ENCODE measurements at places on chromosomes 1 and 21. TPM values are rescaled to one million over a fixed set of nuclear protein-coding genes. Genes with fewer than 3 reads are reported as not detected.

ARHGEF16 gene
- 34.7 TPM for total RNA-seq

SKI gene
- total RNA-seq = 29.2 TPM

C1orf105 gene
- not detected for total RNA-seq

NBPF4 gene
- not detected for total RNA-seq

GRCh38 chr1:154490317-154490716 is 11.7 kb upstream of the TDRD10 start:
- no peak for DNase-seq

DNA sequence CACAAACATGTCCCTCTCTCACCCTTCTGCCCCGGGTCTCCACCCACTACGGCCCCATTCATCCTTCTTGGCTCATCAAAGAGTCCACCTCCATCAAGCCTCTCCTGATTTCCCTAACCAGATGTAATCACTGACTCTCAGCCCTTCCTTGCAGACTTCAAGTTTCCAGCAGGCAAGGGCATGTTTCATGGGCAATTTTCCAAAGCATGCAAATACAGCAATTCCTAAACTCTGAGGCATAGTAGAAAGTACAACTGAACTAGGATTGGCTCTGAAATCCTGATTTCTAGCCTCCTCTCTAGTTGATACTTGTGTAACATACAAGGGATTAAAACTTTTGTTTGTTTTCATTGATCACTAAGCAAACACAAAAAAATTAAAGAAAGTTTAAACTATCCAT is 109.1 kb upstream of the GADD45A start:
- DNase-seq = no peak

DNA sequence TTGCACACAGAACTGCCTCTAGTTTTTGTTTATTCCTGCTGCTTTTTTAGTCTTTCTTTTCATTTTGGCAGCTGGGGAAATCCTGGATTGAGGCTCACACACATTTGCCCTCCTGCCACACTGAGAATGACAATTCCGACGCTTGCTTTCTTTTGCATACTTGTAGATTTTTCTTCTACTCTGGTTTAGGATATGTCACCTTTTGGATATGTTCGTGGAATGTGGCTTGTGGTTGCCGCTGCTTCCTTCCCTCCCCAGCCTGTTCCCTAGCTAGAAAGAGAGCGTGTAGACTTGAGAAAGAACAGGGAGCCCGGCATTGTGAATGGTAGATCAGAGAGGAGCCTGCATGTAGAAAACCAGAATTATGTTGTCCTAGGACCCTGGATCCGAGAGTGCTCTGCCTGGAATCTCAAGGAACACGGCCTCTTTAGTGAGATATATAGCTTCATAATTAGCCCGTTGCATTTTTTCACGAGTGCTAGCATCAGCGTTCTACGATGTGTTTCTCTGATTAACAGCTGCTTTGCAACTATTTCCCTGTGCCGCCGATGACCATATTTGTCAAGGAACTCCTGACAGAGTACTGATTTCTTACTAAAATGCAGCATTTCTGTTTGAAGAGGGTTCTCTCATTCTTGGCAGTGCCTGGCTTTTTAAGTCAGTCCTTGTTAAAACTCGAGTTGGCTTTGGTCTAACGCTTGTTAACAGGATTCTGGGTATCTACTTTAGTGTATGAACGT is 56.2 kb downstream of the PEX14 start:
- DNase-seq = no peak

DNA sequence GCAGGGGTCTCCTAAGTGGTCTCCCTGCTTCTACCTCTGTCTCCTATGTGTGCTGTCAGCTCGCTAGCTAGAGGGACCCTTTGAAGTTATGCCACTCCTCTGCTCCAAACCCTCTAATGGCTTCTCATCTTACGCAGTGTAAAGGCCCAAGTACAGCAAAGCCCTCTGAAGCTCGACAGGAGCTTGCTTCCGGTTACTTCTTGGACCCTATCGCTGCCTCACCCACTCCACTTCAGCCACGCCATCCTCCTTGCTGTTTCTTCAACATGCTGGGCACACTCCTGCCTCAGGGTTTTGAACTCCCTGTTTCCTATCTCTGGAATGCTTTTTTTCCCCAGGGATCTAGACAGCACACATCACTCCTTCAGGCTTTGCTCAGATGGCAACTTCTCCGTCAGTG is 102.3 kb upstream of the F3 start:
- no peak for DNase-seq

DNA sequence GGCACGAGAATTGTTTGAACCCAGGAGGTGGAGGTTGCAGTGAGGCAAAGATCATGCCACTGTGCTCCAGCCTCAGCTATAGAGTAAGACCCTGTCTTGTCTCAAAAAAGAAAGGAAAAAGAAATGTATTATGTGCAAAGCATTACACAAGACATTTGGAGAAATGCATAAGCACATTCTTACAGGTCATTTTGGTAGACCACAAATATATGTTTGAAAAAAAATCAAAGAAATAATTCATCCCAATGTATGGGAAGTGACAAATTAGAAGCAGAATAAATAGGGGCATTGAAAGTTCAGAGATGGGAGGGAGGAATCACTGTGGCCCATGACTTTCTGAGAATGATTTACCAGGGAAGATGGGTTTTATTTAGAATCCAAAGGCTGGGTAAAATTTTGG is 283.5 kb upstream of the ADAMTS5 start:
- DNase-seq = no peak

GRCh38 chr1:198187973-198188588 is 31.3 kb downstream of the NEK7 start:
- no peak for DNase-seq

- no peak for DNase-seq
Observed at GRCh38 chr1:184376369-184376768, 10.5 kb upstream of the C1orf21 start.

DNA sequence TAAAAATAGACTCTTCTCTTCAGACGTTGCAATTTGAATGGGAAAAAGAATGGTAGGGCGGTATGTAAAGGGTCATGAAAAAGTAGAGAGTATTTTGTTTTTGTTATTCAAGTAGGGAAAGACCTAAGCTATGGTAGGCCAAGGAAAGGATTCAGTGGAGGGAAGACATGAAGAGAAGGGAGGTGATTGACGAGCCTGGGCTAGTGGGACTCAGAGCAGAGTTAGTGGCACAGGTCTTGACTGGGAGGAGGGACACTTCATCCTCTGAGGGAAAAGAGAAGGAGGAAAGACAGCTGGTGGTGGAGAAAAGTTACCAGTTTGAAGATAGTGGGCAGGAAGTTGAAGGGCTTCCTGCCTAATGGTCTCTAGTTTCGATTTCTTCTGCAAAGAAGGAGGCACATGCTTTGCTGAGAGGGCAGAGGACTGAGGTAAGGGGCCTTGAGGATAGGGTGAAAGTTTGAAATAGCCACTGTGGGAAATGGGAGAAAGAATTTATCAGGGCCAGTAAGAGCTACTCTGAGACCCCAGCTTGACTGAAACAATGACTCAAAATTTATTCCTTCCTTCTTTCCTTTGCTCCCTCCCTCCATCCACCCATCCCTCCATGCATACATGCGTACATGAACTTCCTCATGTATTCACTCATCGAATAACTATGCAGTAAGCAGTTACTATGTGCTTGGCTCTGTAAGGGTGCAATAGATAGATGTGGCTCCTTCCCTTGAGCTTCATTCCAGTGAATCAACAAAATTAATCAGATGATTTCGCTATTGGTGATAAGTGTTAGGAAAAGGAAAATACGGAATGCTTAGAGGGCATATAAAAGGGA is 4.2 kb downstream of the CD48 start:
- no peak for DNase-seq

GRCh38 chr1:19888112-19888511 is 5.9 kb downstream of the OTUD3 start:
- no peak for DNase-seq

GRCh38 chr1:178536329-178536728 is 23.4 kb downstream of the TEX35 start:
- no peak for DNase-seq

GRCh38 chr1:153612755-153613331 is at the start of gene S100A16:
S100A16 (minus strand) TSS chr1:153613137; CDS start chr1:153608151, 4,986 bp downstream.
- peak; percentile 90 for DNase-seq

All from H7 (cell line).